ENCODE measurements at places on chromosomes 7 and 10.
A peak's percentile ranks its signal among the peaks of the same experiment; 100 is the strongest.

DNA sequence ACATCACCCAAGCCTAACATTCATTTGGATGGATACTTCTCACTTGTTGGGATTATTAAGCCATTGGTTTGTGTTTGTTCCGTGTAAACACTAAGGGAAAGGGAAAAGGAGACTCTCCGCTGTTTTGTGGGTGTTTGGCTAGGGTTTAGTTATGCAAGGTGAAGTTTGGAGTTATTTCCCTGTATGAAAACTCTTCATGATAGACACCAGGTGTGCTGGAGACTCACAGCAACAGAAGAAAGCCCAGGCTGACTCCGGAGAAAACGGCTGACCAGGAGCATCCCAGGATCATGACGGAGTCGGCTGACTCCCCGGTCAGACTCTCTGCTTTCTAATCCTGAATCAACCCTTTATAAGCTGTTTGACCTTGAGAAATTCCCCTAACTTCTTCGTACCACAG is 94.1 kb upstream of the KLF6 start:
- no peak for DNase-seq

DNA sequence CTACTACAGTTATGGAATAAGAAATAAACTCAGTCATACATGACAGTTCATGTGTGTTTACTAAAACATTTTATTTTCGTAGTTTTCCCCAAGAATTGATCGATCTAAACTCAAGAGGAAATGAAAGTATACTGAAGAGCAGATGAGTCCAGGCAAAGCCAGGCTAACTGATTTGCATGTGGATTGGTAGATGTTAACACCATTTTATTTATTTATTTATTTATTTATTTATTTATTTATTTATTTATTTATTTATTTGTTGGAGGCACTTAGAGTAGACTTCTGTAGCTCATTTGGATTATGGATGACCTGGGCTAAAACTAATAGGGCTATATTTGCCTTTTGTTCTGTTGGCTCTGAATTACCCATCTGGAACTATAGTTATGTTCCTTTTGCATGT is 68.5 kb upstream of the DKK1 start:
- DNase-seq, result no peak

GRCh38 chr7:7992506-7992905 is 23.9 kb downstream of the GLCCI1 start:
- DNase-seq, result no peak

DNA sequence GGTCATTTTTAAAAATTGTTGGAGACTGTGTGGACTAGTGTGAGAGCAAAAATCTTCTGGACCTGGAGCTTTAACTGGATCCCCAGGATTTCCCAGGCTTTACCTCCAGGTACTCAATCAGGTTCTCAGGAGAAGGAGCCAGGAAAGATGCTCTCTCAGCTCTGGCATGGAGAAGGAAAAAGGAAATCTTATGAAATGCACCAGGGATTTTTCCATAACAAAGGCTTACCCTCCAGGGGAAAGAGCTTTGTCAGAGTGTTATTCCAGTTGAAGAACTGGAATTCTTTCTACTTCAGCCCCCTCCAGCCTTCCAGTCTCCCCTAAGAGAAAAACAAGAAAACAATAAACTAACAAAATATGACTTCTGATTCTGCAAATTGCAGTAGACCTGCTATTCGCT is 436.7 kb upstream of the ANKRD30A start:
- no peak for DNase-seq

DNA sequence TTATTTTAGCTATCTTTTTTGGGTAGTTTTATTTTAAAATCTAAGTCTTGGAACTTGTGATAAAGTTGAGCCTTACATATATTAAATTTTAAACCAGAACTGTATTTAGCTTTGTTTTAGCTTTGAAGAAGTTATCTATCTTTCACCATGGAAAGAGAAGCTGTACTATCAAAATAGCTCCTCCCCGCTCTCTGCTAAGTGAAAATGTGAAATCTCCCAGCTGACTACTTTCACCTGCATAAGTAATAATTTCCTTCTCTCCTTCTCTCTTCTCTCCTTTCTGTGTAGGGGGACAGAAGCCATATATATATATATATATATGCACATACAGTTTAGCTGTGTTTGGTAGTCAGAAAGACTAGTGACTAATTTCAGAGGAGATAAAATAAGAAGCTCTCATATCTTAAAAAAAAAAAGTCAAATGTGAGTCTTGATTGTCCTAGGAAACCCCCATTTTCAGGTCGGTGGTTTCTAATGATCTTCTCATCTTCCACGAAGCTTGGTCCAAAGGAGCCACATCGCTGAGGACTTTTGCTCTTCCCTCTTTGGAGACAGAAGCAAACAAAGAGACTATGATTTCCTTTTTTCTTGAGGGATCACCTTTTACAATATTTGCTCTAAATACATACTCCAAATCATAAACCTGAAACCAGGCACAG is 30.6 kb upstream of the GDI2 start:
- DNase-seq, result no peak

DNA sequence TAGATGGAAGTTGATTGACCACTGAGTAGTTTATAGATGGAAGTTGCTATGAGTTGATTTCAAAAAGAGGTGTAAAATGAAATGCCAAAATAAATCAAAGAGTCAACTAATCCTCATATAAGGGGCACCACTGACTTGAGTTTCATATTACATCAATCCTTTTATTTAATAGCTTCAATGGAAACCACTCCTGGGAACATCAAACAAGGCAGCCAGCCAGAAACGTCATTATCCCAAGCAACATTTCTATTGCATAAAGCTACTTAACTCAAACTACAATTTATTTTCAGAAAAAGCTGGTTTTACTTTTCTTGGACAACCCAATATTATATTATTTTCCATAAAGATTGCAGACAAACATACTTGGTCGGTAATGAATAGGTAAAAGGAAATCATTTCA is 162.1 kb downstream of the TSPAN12 start:
- DNase-seq, result no peak

GRCh38 chr10:44478040-44478439 is 93.1 kb upstream of the CXCL12 start:
- DNase-seq, result no peak

- DNase-seq, result no peak
These were observed 2.7 kb downstream of the CUL1 start for GRCh38 chr7:148701414-148701813.

DNA sequence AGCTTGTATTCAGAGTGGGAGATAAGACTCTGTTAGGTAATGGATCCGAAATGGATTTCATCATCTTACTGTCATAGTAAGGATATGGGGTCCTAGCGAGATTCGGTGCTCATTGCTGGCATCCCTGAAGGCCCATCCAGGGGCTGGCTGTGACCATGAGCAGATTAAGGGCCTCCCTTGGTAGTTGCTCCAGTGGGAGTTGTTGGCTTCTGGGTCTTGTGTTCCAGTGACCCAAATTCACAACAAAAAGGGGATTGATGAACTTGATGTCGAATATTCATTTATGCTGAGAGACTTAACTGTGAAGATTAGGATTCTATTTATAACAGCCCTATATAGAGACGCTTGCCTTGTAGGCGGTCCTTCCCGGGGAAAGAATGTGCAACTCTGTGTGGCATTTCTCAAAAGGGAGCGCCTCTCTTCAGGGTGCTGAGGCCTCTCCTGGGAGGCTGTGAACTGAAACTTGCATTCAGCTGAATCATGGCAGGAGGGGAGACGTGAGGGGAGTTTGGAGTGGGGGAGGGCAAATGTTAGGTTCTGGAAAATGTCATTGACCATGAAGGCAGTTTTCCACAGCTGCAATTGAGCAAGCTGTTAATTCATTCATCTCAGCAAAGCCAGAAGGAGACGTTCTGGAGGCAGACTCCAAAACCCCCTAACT is 233.1 kb upstream of the FZD8 start:
- no peak for DNase-seq

DNA sequence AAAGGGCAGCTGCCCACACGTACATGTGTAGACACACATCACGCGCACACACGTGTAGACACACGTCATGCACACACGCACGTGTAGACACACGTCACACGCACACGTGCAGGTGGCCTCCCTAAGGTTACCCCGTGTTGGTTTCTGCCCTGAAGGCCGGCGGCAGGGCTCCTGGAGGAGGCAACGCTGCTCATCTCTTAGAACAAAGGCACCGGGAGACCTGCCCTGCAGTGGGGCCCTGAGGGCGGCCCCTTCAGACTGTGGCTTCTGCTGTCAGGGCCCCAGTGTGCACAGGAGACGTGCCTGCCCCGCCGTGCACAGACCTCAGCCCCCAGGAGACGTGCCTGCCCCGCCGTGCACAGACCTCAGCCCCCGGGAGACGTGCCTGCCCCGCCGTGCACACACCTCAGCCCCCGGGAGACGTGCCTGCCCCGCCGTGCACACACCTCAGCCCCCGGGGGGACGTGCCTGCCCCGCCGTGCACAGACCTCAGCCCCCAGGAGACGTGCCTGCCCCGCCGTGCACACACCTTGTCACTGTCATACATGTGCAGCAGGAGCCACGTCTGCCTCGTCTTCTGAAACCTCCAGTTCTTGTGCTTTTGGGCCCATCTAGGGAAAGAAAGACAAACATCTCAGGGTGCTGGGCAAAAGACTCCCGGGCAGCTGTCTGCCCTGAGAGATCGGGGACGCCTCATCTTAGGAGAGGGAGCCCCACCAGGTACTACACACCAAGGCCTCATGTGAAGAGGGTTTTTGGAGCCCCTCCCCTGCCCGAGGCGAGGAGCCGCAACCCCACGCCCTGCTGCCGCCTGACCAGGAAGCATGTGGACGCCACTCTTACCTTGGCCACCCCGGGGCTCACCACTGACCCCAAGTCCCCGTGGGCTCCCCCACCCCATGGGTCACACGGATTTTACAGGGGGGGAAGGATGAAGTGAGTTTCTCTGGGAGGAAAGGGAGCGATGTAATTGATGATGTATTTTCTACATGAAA is 17.3 kb downstream of the CYP2W1 start:
- DNase-seq, result no peak

DNA sequence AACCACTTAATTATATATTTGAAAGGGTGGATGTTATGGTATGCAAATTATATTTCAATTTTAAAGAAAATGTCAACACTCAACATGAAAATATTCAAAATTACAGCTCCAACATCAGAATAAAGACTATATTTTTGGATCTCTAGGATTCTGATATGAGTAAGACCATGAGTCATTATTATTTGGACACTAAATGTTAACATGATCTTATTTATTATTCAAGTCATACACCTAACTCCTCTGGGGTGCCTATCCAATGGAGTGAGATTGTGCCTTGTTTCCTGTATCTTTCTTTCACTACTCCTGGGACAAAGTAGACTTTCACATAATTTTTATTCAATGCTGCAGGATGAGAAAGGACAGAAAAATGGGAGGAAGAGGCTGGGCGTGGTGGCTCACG is 135.2 kb upstream of the PRSS1 start:
- no peak for DNase-seq

GRCh38 chr7:121966935-121967332 is 94.0 kb downstream of the PTPRZ1 start:
- no peak for DNase-seq

- DNase-seq, result no peak
These were observed 569.1 kb downstream of the INHBA start for GRCh38 chr7:41133690-41134299.

GRCh38 chr10:61186408-61186807 is 242.4 kb upstream of the RHOBTB1 start:
- no peak for DNase-seq

DNA sequence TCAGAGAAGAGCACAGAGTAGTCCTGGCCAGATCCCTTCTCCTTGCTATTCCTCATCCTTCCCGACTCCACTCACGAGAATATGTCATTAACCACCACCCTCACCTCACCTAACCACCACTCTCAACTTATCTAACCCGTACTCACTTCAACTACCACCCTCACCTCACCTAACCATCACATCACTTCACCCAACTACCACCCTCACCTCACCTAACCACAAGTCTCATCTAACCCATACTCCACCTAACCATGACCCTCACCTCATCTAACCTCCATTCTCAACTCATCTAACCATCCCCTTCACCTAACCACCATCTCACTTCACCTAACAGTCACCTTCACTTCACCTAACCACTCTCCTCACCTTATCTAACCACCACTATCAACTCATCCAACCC is 85.0 kb downstream of the VIPR2 start:
- DNase-seq, result no peak

- DNase-seq, result no peak
These were observed 69.2 kb upstream of the GRB10 start for GRCh38 chr7:50851891-50852290.

DNA sequence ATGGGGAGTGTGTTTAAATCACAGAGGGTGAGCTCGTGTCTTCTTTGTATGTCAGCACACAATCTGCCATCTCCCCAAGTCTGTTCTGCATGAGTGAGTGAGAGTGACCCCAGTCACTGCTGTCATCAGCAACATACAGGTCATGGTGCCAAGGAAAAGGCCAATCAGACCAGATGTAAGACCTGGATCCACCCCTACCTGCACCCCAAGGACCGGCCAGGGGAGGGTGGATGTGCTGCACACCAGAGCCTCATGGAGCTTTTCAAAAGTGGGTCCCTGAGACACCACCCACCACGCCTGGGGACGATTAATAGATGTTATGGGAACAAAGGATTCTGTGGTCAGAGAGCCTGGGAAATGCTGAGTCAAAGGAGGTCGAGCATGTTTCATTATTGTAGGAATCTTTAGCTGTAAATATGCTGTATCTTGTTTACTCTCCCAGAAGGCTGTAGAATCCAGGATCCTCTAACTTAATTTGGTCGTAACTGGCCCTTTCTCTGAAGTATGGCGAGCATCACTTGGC is 420.5 kb downstream of the RPS24 start:
- DNase-seq, result no peak

DNA sequence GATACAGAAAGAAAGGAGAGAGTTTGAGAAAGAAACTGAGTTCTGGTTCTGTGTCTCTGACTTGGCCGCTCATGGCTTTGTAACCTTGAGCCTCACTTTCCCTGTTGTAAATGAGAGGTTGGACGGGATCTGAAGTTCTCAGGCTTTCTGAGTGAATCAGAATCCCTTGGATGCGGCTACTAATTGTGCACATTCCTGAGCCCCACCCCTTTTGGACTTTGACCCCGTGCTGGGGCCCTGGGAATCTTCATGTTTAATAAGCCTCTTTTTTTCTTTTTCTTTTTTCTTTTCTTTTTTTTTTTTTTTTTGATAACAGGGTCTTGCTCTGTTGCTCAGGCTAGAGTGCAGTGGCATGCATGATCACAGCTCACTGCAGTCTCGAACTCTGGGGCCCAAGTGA is 26.9 kb downstream of the SLC25A28 start:
- no peak for DNase-seq

- DNase-seq, result peak; percentile 32
These were observed 171.2 kb downstream of the ARHGAP21 start for GRCh38 chr10:24552346-24553016.

DNA sequence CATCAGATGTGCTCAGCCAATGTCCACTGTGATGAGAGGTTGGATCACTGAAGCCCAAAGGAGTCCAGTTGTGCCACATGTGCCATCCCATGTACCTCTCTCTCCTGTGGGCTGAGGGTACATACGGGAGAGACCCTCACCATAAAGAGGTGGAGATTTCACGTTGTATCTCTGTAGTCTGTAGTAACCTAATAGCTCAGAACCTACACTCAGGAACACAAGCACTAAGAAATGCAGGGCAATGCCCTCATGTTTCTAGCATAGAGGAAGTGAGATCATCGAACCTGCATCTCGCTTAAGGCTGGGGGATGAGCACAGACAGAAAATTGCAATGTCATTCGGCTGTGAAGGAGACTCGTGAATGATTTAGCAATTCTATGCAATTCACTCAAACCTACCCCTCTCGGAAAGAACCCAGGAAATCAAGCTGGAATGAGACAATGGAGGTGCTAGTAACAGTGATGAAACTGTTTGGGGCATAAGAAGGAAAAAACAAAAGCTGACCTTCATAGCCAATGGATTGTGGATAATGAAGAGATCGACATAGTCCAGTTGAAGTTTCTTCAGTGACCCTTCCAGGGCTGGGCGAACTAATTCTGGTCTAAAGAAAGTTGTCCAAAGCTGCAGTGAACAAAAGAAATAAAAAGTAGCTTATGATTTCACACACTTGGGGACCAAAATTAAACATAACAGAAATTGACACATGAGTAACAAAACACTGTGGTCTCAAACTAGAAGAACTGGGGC is 80.3 kb upstream of the UCN3 start:
- DNase-seq, result no peak
